DMS79 (cell line): ENCODE measurements at places on chromosomes 4 and X.

DNA sequence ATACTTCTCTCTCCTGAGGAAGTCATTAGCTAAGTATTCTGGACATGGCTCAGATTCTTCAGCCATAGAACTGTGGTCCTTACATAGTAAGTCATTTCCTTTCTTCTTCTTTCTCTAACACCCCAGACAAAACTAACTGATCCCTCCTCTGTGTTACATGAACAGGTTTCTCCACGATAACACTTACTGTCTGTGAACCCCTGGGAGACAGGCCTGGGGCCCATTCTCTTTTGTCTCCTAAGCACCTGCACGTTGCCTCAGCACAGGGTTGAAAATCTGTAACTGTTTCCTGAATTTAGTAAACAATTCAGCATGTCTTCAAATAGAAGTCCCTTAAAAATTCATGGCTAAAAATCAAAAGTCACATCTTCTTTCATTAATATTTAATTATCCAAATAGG lies 24.7 kb downstream of the APBB2 start:
- DNase-seq = no peak

DNA sequence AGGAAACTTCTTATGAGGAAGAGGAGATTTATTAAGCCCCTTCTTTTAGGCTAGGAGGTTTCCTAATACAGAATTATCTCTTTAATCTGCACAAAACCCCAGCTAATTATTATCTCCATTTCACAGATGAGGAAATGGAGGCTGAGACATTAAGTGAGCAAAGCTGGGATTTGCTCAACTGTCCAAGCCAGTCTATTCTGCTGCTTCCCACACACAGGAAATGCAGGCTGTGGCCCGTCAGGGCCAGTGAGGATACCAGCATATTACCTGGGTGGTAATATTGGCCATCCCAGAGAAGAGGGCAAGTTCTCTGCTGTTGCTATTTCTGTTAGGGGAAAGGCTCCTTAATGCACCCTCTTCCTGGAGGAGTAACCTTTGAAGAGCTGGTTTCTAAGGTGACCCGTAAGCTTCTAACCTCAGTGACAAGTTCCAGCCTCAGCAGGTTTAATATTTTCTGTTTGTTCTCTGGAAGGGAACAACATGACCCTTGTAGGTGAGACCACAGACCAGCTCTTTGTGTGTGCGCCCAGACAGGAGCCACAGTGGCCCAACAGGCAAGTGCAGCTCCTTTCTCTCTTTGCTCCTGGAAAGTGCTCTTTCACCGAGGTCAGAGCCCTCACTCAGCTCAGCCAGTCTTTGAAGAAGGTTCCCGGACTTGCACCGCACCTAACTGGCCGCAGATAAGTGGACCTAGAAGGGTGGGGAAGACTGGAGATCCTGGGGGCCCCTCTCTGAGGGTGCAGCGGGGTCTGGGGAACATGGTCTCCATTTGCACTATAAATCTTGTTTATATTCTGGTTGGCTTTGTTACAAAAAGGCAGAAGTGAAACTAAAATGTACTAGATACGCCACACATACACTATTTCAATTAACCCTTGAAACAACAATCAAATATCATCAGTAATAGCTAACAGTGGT lies 35.5 kb downstream of the TBC1D9 start:
- no peak for DNase-seq

DNA sequence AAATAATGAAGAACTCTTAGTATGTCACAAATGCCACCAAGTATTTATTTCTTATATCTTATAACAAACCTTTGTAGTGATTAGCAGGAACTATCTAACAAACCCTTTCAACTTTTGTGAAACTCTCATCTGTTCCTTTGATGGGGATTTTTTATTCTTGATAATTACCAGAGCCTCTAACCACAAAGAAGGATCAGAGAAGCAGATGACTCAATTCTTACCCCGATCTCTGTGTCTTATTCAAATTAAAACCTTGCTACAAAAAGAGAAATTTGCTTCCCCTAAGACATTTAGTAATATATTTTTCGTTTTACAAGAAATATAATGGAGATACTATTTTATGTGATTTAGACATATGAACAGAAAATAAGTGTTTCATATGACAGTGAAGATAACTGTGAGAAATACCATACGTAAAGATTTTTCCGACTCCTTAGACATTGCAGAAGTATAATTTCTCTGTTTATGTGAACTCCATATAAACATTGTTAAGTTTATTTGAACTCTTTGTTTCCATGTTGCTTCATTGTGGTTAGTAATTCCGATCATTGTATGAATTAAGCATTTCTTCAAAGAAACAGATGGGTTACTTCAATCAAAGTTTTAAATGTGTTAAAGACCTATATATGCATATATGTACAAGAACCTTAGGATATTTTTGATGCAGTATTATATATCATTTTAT lies 205.4 kb downstream of the CFAP299 start:
- no peak for DNase-seq

GRCh38 chrX:146154191-146154590 lies 336.6 kb downstream of the SLITRK2 start:
- no peak for DNase-seq

DNA sequence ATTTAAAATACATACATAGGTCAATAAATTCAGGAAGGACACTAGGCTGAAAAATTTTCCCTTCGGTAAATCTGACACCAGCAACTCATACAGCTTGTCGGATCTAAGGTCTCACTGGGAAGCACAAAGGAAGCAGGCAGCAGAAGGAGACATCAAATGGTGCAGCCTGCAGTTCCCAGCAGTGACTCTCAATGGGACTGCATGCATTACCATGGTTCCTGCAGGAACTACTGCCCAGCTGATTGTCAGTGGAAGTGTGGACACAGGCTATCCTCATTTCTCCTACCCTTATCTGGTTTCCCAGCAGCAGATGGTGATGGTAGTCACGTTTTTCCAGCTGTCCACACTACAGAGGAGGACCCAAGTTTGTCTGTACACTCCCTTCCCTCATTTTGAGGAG lies 113.3 kb downstream of the PPP1R2C start:
- DNase-seq = no peak

DNA sequence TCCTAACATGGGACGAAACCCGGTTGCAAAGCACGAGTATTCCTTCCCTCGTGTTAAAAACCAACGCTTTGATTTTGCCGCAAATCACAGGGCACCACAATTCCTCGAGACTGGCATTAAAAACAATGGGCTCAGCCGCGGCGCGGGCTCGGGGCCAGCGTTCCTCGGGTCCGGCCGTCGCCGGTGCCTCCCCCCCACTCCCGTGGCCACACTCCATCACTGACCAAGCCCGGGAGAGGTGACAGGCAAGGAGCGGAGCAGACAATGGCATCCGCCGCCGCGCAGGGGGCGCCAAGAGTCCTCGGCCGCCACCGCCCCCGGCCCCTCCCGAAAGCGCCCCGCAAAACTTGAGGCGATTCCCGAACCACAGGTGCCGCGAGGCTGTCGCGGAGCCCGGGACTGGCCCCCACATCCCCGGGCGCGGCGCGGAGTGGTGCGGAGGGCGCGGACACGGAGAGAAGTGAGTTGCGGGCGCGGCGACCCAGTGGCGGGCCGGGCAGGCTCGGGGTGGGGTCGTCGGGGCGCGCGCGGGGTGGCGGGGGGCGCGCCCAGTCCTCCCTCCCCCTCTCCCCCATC lies 445 bp downstream of the AP1S2 start:
- no peak for DNase-seq

GRCh38 chr4:6322067-6322760 lies 52.6 kb downstream of the WFS1 start:
- DNase-seq = no peak

GRCh38 chr4:164730705-164731393 lies 23.1 kb upstream of the SMIM31 start:
- no peak for DNase-seq

- DNase-seq = no peak
These were observed 3.6 kb downstream of the PSAPL1 start for GRCh38 chr4:7430965-7431695.

- no peak for DNase-seq
These were observed 56.0 kb downstream of the NCAPG start for GRCh38 chr4:17866810-17867209.

DNA sequence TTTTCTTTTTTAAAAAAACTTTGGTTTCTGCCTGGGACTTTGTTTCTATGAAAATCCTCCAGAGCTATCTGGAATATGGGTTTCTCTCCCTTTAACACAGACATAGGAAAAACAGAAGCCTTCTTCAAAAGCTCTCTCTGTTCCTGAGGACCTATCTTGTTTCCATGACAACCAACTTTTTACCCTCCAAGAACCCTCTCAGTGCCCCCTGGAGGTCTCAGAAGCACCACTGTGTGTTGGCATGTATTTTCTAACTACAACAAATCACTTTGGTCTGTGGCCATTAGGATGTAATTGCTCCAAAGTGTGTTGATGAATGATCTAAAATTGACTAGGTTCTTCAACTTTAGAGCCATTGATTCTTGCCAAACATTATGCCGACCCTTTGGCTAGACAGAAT lies 1331.6 kb downstream of the ADGRL3 start:
- DNase-seq = no peak

- DNase-seq = no peak
These were observed 186.4 kb downstream of the BCOR start for GRCh38 chrX:39911278-39911897.

GRCh38 chr4:67355806-67356205 lies 189.5 kb downstream of the CENPC start:
- no peak for DNase-seq

GRCh38 chrX:104315555-104315954 lies 60.8 kb upstream of the ESX1 start:
- DNase-seq = no peak

DNA sequence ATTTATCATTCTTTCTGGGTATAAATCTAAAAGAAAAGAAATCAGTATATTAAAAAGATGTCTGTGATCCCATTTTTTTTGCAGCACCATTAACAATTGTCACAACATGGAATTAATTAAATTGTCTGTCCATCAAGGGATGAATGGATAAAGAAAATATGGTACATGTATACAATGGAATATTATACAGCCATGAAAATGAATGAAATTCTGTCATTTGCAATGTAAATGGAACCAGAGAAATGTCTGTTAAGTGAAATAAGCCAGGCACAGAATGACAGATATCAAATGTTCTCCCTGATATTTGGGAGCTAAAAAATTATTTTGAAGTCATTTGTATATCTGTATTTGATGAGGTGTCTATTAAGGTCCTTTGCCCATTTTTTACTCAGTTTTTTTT lies 77.1 kb upstream of the NDST4 start:
- no peak for DNase-seq

- no peak for DNase-seq
These were observed 100.7 kb downstream of the NSUN7 start for GRCh38 chr4:40850496-40850895.
